Stimulated activated CD8-positive, alpha-beta memory T cell treated with anti-CD3 and anti-CD28 coated beads, Interleukin-15, amount 100 ng/mL, for 24 hours (primary cell): ENCODE measurements at places on chromosomes 3 and 15.

- DNase-seq, result no peak
These were observed 76.2 kb downstream of the CCK start for GRCh38 chr3:42189736-42190135.

DNA sequence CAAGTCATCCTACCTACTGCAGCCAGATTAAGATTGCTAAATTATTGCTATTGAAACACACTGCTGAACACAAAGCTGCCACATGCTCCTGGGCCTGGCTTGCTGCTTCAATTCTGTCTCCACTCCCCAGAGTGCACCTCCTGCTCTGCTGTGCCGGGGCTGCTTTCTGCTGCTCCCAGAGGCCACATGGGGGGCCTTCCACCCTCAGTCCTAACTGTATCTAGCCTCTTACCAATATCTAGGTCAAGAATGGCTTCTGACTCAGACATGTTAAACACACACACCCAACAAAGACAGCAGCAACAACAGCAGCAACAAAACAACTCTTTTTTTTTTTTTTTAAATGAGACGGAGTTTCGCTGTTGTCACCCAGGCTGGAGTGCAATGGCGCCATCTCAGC is 33.0 kb downstream of the MYZAP start:
- DNase-seq, result no peak

GRCh38 chr3:58537412-58538301 is 667 bp upstream of the ACOX2 start:
- no peak for DNase-seq

GRCh38 chr3:161149529-161149928 is 44.4 kb upstream of the B3GALNT1 start:
- DNase-seq, result no peak

DNA sequence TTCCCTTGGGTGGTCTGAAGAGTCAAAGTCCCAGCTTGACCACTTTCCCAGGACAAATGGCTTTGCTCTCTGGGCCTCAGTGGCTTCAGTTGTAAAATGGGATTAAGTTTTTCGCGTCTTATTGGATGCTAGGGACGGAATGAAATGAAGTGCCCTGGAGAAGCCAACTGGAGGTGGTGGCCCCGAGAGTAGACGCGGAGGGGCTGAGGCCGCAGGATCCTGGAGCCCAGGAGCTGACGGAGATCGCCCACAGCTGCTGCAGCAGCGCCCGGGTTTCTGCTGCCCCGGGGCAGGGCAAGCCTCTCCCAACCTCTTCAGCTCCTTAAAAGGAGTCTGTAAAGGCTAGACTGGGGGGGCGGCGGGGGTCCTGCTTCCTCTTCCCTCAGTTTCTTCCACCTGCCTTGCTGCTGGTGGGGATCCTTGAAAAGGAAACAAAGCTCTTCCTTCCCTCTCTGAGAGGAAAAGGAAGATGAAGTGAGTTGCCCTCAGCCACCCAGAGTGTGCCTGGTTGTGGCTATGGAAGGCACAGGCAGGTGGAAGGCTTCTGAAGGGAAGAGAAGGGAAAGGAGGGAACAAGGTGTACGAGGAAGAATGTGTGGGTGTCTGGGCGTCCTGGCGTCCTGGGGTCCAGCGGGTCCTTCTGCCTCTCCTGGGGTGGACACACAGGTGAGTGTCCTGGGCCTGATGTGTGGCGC is 967 bp upstream of the BNC1 start:
- DNase-seq, result no peak

DNA sequence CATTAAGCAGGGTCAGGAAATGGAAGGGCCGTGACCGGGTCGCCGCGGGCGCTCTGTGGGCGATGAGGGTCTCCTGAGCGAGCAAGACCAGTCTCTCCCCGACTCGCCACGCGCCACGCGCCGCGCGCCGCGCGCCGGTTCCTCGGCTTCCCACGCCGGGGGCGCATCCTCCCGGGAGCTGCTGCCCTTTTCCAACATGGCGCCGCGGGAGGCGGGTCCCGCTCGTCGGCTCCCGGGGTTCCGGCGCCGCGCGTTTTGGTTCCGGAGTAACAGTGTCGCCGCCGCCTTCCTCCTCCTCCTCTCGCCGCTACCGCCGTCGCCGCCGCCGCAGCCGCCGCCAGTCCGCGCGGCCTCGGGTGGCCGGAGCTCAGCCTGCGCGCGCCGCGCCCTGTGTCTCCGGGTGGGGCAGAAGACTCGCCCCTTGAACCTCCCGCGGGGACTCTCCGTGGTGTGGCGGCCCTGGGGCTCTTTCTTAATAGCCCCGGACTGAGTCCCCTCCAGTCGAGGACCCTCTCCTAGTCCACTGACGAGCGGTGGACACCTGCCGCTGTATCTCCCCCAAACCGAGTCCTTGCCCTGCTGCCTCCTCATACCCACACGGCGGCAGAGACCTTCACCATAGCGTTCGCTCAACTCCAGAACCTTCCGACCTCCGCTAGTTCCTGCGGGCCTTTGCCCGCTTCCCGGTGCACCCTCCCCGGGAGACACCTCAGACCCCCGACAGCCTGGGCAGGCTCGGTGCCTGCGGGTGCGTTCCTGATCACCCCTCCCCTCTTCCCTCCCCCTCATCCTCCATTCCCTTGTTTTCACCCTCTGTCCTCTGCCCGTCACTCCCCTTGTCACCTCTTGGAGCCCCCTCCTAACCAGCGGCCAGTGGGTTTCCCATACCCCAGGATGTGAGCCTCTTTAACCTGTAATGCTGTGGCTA is at the start of gene MAP2K5:
Gene MAP2K5, plus strand, starts transcription at position 284 of the 928 bp plus-strand sequence. Its CDS starts 633 bp downstream, at position 917.
- DNase-seq, result peak; percentile 62

- DNase-seq, result no peak
These were observed 759.2 kb upstream of the CFAP20DC start for GRCh38 chr3:59809016-59809415.

GRCh38 chr3:104273046-104273649 is 1093.6 kb upstream of the ALCAM start:
- no peak for DNase-seq

DNA sequence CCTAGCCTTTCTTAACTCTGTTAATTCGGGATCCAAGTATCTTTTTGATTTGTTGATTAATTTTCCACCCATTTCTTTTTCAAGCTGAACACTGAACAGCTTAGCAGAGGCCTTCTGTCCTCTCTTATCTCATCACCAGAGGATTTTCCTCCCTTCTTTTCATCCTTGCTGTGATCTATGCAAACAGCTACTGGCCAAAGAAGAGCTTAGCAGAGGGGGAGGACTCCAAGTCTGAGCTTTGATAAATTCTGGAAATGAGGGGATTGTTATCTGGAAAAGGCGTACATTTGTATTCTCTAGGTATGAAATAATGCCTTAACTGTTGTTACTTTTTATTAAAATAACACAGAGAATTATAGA is 13.4 kb downstream of the DZIP3 start:
- DNase-seq, result no peak

DNA sequence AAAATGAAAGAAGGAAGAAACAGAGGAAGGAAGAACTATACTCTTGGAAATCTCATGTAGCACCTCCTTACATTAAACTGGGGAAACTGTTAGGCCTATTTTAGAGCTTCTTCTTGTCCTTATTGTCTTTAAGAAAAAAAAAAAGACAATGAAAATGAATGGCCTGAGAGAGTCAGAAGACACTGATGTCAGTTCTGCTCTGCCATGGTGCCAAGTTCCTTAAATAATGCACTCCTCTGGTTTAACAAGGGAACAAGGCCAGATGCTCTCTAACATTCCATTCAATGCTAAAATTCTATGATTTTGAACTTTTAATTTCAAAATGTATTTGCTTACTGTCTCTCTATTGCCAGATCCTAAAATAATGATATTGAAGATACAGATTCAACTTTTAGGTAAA is 4.4 kb upstream of the MBNL1 start:
- no peak for DNase-seq

- DNase-seq, result no peak
These were observed 909 bp upstream of the GPD1L start for GRCh38 chr3:32105291-32106131.

GRCh38 chr15:82051664-82052063 is 5.8 kb upstream of the MEX3B start:
- no peak for DNase-seq

DNA sequence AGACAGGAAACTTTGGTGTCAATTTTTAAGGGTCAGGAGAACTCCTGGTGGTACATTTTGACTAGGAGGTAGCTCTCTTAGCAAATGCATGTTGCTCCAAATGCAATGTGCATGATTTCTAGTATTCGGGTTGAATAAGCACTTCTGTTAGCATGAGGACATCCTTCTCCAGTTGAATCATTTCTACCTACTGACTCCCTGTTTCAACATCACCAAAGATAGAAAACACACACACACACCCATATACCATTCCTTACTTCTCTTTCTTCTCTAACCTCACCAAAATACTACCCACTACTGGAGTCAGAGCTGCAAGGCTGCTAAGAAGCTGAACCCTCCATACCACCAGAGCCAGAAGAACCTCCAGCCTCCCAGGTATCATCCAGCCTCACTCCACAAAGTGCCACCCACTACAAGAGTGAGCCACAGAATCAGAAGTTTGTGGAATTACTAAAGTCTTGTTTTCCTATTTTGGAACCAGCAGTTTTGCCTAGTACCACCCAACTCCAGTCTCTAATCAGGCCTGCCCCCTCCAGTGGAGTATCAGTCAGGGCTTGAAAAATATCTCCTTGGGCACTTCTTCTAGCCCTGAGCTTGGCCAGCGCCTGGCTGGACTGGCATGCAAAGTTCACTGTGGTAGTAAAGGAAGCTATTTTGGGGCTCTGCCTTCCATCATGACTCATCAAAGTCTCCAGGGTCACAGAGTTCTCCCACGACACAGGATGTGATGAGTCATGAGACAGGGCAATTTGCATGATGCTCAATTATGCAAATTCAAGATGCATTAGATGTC is 110.3 kb downstream of the CYP19A1 start:
- DNase-seq, result no peak

GRCh38 chr15:44593042-44593736 is 56.2 kb downstream of the EIF3J start:
- no peak for DNase-seq
